ENCODE measurements at places on chromosomes 2 and 18. TPM values are rescaled to one million over a fixed set of nuclear protein-coding genes. Genes with fewer than 3 reads are reported as not detected.

LONRF2 gene
- total RNA-seq = 8.4 TPM

DNA sequence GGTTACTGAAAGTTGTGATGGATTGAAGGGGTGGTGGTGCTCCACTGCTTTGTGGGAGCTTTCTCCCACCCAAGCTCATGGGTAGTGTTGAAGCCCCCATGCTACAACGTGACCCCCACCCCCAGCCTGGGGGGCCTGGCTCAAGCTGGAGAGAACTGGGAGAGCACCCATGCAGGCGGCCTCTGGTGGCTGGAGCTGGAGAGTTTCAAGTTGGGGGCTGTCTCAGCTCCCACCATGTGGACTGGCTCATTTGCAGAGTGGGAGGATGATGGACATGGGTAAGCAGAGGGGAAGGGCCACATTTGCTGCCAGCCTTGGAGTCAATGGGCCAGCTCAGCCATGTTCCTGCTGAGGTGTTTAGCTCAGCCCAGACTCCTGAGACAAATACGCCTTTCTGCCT is 62.8 kb downstream of the INPP4A start:
- no peak for DNase-seq

- DNase-seq = no peak
These were observed 326.2 kb upstream of the FAM98A start for GRCh38 chr2:33925311-33925710.

PTPN4 gene
- total RNA-seq = 59.1 TPM

- no peak for DNase-seq
These were observed 30.0 kb downstream of the ZNF638 start for GRCh38 chr2:71361631-71362030.

DNA sequence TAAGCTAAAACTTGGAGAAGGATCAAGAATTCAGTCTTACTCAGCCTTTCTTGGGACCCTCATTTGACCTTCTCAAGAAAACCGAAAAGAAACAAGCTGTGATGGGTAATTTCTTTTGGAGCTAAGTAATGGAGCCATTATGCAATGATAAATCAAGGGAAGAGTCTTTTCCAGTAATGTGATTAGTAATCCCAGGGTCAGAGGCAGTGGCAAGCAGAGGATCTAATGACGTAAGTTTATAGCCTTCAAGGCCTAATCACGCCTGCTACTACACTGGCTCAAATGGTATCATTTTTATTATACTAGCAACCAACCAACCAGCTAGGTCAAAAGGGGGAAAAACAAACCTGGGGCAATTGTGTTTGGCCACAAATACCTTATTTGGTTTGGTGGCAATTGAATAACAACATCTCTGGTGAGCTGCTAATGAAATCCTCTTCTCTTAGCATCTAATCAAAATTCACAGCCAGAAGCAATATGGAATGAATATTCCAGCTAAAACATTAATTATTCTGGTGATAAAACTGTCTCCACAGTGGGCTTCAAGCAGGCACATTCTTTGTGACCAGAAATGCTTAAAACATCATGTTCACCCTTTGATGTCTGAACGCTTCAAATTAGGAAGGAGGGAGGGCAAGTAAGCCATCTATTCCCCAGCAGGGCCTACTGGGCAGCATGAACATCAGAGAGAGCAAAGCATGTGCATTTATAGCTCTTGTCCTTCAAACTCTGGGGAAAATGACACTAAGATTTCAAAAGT is 114.9 kb upstream of the SULT1C3 start:
- no peak for DNase-seq

DNA sequence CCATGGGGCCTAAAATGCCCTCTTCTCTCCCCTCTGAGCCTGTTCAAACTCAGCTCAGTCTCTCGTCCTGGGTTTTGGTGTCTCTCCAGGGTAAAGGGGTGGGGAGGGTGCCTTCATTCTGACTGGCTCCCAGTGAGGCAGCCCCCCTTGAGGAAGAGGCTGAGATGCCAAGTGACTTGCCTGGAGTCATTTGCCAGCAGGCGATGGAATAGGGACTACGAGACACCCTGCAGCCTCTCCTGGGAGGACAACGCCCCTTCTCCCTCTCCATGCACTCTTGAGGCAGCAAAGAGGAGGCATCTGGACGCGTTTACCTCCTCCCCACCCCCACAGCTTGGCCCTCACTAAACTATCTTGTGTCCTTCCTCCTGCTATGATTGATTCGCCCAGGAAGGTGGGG is 760 bp upstream of the STON1 start:
- DNase-seq = no peak

DNA sequence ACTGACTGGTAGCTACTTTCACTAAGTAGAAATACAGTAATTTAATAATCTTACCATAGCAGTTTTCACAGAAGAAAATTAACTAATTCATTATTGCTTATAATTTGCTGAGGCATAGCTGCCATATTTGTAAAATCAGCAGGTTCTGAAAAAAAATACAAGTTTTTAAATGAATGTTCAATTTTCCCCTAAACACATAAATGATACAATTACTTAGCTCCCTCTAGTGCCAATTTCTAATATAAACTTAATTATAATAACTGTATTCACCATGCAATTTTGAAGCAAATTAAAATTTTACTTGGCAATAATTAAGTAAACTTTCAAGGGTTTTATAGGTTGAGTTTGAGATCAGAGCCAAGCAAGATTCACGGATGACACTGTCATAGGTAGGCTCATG is 1321.6 kb upstream of the ACVR2A start:
- no peak for DNase-seq

DNA sequence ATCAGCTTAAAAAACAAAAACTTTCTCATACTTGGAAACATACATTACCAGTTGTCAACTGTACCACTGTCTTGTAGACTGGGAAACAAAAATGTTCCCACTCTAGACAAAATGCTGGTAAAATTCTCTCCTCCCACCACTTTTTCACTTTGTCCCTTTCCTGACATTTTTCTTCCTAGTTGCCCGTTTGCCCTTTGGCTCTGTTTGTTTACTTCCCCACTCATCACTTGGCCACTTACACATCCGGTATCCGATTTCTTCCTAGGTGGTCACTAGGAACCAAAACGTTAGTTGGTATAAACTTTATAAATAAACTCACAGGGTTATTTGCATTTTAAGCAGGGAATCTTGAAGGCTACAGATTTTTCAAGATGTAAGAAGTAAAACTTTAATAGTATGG is 84.9 kb downstream of the METTL4 start:
- no peak for DNase-seq

GULP1 gene
- total RNA-seq = 35.3 TPM

DNA sequence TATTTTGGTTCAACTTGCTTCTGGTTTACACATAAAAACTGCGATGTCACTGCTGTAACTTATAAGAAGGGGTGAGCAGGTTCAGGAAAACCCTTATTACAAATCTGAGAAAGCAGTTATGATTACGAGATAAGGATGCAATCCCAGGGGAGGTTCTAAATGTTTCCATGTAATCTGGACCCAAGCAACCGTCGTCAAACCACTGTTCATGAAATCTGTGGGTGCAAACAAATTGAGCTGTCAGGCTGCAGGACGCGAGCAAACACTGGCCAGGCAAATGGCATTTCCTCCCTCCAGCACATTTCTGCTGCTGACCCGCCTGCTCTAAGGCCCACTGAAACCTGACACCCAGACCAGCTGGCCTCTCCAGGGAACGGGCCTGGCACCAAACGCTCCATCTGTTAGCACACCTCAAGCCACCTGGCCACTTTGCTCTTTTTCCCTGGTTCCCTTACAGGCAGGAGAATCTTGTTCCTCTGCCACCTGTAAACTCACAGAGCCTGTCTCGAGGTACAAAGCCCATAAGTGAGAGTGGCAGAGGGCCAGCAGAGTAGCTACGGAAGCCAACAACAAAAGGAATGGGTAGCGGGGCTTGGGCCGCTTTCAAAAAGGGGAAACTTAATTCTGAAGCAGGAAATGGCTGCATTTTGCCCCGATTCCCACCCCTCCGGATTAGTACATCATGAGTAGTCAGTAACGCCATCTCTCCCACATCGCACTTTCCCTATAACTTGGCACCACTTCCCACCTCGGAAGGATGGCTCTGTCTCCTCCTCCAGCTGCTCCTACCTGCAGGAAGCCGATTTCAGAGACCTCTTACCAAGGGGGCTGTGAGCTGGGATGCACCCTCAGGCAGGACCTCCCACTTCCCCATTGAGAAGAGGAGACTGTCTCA is 26.5 kb downstream of the CRACDL start:
- DNase-seq = peak; percentile 69

GRCh38 chr2:226791056-226791486 is 8.5 kb downstream of the IRS1 start:
- DNase-seq = no peak

DNA sequence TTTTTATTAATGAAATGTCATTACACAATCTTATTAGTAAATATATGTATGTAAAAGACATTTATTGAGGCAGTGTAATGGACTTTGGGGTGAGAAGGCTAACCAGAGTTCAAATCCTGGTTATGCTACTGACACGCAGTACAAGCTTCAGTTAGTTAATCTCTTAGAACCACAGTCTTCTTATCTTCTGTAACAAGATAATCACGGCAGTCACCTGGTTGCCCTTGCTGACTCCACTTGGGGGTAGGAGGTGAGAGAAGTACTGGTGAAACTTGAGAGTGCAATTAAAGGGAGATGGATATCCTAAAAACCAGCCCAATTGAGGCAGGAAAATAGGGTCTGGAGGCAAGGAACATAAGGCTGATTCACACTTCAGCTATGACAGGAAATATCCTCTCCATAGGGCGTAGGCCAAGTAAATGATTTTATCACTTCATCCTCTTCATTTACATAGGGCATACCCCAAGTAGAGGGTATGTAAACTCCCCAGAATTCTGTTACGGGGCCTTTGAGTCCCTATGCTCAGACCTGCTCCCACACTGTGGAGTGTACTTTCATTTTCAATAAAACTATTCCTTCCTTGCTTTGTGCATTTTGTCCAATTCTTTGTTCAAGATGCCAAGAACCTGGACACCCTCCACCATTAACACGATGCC is 21.3 kb downstream of the SKA1 start:
- no peak for DNase-seq

DNA sequence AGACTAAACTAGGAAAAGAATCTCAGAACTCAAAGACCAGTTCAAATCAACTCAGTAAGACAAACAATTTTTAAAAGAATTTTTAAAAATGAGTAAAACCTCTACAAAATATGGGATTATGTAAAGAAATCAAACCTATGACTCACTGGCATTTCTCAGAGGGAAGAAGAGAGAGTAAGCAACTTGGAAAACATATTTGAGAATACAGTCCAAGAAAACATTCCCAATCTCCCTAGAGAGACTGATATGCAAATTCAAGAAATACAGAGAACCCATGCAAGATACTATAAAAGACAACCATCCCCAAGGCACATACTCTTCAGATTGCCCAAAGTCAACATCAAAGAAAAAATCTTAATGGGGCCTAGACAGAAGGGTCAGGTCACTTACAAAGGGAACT is 162.7 kb downstream of the WDPCP start:
- no peak for DNase-seq

DNA sequence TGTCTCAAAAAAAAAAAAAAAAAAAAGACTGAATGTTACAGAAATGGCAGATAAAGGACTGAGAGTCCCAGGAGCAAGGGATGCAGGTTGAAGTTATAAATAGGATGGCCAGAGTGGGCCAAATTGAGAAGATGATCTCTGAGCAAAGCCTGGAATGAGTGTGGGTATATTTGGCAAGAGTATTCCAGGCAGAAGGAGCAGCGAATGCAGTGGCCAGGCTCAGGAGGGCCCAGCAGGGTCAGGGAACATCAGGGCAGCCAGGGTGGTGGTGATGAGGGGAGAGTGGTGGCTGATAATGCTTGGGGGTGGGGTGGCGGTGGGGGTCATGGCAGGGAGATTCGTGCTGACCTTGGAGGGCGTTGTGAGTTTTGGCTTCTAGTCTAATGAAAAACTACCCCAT is 141.3 kb upstream of the AGAP1 start:
- no peak for DNase-seq

DNA sequence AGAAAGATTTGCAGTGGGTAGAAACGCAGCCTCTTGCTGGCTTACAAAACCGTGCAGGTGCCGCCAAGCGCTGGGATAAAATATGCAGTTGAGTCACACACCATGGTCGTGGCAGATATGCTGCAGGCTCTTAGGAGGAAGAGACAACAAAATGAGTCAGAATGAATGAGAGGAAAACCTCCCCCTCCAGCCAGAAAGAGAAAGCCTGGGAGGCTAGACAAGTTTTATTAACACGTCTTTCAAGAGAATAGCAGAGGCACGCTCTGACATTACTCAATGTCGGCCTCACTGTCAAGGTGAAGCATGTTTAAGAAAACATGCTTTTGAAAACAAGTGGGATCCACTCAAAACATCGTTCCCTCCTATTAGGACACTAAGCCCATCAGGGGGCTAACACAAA is 37.1 kb upstream of the ZCCHC2 start:
- DNase-seq = no peak

DNA sequence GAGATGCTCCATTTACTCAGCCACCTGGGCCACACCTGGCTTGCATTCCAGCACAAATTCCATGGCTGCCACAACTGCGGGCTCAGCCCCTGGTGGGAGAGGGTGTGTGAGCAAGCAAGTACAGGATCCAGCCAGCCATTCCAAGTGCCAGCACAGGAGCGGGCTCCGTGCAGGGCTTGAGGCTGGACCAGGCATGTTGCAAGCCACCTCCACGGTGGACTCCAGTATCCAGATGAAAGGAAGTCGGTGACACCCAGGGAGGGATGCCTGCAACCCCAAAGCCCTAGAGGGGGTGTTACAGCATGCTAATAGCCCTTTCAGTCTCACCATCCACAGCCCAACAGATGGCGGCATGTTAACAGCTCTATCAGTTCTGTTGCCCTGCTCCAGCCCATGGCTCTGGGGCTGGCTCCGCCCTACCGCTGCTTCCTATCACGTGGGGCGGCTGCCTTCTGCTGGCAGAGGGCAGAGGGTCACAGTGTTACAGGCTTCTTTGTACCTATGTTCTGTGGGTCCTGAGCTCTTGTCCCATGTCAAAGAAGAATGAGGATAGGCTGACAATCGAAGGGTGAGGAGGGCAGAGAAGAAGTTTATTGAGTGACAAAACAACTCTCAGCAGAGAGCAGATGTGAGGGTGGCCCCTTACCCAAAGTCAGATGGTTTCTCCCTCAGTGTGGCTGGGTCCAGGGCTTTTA is 11.7 kb upstream of the GORASP2 start:
- no peak for DNase-seq

- no peak for DNase-seq
These were observed 77.1 kb upstream of the UGP2 start for GRCh38 chr2:63764630-63765029.

ST6GAL2 gene
- 8.3 TPM for total RNA-seq

GRCh38 chr2:31945572-31945935 is 65.3 kb downstream of the MEMO1 start:
- no peak for DNase-seq

Data from progenitor cell of endocrine pancreas (in vitro differentiated cells).